ENCODE measurements at places on chromosomes 12 and 14.

- no peak for DNase-seq
Measured at GRCh38 chr12:12930633-12931219, 21.2 kb downstream of the GPRC5D start.

DNA sequence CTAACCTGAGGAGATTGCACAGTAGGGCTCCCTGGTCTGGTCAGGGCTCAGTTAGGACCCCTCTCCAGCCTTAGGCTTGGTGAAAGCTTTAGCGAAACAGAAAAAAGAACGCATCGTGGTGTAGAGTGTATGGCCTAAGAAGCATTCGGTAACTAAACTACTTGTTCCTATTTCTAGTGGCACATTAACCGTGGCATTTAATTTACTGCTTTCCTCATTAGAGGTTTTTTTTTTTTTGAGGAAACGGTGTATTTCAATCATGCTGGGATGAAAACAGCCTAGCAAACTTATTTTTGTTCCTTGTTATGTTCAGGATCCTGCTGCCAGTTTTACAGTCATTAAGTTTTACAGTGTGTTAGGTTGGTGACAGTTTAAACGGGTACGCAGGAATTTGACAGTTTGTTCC lies 518 bp upstream of the OSBPL8 start:
- DNase-seq, result no peak

DNA sequence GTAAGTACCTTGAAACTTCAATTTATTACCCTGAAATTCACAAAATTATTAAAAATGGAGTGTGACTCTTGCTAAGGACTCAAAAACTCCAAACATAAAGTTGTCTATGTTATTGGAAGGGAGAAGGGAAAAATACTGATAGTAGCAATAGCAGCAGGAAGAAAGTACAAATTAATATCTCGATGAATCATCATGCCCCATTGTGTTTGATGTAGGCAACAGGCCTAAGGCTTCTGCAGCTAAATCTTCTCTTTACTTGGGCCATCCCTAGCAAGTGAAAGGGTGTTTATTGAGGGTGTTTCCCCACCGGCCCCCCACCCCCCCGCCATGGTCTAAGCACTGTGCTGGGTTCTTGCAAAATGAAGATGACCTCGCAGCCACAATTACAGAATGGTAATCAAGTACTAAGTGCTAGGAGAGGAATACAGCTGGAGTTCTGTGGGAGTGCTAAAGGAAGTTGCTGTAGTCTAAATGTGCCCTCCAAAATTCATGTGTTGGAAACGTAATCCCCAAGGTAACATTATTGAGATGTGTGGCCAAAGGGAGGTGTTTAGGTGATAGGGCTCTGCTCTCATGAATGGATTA lies 76.5 kb downstream of the SNAPC1 start:
- DNase-seq, result no peak

DNA sequence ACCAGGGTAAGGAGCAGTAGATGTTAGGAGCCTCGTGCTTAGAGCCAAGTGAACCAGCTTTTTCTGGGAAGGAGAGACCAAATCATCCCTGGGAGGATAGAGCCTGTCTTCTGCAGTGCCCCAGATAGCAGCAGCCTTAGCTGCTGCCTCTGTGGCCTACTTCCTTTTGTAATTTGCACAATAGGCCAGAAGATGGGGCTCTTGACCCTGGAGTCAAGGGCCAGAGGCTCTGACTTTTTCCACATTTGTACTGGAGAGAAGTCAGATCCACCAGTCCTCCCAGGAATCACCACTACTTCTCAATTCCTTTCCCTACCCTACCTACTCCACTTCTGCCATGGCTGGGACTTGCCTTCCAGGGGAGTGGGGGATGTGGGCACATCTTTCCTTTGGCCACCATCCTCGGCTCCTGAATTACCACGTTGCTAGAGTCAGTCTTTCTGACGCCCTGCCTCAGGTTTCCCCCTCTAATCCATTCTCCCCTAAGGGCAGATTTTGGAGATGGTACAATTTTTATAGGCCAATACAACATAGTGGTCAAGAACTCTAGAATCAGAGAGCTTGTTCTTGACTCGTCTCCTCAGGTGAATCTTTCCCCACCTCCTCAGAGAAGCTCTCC lies 3.3 kb upstream of the SLC4A8 start:
- peak; percentile 25 for DNase-seq

DNA sequence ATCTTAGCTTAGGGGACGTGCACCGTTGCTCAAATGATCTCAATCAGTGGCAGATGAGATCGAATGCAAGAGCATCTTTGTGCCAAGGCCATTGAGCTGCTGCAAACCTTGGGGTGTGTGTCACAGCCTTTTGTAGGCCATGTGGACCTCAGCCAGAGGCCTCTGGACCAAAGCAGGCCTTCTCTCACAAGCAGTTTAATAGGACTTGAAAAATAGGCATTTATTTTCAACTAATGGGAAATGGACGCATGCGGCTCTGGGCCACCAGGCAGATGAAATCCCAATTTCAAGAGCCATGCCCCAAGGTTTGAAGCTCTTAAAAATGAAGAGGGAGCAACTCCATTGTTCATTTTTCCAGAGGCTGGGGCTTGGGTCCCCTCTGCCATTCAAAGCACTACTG lies 87.3 kb downstream of the TTC7B start:
- no peak for DNase-seq

- DNase-seq, result no peak
Measured at GRCh38 chr12:21459474-21459873, 22.0 kb downstream of the PYROXD1 start.

DNA sequence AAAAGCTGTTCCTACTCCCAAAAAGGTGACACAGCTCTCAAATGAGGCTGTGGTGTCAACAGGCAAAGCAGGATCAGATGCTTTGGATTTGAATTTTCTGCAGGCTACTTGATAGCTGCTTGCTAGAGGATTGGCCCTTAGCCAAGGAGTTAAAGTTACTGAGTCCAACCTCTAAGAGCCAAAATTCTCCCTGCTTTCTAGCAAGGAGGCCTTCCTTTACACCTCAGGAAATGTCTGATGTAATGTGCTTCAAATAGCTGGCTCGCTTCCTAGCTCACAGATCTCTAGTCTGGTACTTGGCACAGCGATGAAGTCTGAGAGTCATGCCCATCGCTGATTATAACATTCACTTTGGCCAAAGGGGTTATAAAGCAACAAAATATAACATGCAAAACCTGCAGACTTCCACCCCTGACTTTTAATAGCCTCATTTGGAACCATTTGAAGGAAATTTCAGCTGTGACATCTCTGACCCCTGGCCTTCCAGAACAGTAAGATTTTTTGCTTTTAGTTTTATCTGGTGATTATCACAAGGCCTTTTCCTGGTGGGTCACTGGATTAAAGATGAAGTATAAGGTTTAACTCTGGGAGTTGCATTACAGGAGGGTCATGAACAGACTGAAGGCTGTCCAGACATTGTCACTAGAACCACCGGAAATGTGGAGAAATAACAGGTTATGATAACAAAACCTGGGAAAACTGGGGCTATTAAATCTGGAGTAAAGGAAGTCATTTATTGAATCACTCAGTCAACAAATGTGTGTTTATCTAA lies 189.7 kb downstream of the EPS8 start:
- no peak for DNase-seq

DNA sequence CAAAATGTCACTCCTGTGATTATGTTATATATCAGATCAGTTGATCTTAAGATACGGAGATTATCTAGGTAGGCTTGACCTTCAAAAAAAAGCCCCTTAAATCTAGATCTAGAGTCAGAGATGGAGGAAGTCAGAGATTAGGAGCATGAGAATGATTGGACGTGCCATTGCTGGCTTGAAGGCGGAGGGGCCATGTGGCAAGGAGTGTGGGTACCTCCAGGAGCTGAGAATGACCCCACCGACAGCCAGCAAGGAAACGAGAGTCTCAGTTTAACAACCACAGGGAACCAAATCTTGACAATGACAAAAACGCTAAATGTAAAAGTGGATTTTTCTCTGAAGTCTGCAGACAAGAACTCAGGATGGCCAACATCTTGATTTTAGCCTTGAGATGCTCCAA lies 32.5 kb upstream of the MANSC4 start:
- no peak for DNase-seq

- DNase-seq, result no peak
Measured at GRCh38 chr12:66152732-66153131, 17.1 kb downstream of the TMBIM4 start.

DNA sequence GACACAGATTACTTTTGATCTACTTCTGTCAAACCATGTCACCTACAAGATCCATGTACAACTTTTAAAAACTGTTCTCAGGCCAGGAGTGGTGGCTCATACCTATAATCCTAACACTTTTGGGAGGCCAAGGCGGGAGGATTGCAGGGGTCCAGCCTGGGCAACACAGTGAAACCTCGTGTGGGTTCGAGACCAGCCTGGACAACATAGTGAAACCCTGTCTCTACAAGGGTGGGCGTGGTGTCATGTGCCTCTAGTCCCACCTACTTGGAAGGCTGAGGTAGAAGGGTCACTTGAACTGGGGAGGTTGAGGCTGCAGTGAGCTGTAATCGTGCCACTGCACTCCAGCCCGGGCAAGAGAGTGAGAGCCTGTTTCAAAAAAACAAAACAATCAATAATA lies 5.7 kb downstream of the WDR20 start:
- no peak for DNase-seq

DNA sequence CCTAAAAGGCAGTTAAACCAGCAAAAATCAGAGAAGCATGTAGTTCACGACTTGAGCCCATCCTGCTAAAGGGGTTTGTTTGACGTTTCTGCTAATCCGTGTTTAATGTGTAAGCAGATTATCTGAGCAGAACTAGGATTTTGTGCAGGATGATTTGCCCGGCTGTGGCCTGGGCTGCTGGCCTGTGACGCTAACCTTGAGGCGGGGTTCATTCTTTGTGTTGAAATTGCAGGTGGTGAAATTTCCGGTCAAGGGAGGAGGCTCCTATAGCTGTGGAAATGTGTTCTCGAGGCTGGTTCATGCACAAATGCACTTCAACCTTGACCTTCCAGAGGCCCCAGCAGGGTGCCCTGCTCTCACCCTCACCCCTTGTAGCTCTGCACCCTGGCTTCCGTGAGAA lies 63.7 kb downstream of the SLC24A4 start:
- no peak for DNase-seq

- DNase-seq, result no peak
Measured at GRCh38 chr14:52315355-52315718, 1.2 kb downstream of the PTGER2 start.

DNA sequence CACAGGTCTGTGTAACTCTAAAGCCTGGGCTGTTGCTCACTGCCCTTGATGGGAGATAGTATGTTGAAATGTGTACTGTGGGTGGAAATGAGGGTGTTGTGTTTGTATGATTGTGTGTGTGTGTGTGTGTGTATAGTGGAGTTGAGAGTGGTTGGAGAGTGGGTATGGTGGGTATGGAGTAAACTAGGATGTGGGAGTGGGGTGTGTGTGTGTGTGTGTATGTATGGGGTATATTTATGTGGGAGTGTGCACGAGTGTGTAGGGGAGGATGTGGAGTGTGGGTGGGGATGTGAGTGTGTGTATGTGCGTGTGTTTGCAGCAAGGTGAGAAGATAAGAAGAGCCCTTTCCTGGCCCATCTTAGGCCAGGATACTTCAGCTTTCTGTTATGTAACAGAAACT lies 22.3 kb downstream of the RPH3A start:
- no peak for DNase-seq

DNA sequence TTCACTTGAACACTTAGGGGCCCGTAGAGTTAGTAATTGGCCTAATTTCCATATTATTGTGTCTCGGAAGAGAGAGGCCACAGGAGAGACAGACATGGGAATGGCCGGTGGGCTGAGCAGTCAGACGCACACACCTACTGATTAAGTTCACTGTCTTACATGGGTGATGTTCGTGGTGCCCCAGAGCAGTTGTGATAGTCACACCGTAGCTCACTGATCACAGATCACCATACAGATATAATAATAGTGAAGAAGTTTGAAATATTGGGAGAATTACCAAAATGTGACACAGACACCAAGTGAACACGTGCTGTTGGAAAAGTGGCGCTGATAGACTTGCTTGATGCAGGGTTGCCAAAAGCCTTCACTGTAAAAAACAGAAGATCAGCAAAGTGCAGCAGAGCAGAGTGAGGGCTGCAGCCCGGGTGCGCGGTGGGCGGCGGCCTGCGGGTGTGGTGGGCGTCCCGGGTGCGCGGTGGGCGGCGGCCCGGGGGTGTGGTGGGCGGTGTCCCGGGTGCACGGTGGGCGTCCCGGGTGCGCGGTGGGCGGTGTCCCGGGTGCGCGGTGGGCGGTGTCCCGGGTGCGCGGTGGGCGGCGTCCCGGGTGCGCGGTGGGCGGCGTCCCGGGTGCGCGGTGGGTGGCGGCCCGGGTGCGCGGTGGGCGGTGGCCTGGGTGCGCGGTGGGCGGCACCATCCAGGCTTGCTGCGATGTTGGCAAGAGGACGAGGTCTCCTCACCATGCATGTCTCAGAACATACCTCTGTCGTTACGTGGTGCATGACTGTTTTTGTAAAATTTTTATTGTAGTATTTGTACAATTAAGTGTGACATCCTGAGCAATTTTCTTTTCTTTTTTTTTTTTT lies 34.3 kb upstream of the TEX22 start:
- peak; percentile 60 for DNase-seq

DNA sequence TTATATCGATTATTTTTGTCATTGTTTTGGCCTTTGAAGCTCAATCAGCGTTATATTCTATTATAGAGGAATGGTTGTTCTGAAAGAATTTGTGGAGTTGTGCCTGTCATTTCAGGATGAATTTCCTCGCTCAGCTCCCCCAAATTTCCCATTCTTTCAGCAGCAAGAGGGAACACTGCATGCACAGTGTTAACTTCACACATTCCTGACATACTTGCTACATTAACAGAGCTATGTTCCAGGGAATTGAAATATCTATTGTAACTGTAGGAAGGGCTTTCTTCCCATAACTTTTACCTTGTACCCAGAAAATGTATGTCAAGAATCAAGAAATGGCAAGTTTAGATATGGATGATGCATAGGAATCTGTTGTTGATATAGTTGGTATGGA lies 379.0 kb downstream of the LRIG3 start:
- no peak for DNase-seq

DNA sequence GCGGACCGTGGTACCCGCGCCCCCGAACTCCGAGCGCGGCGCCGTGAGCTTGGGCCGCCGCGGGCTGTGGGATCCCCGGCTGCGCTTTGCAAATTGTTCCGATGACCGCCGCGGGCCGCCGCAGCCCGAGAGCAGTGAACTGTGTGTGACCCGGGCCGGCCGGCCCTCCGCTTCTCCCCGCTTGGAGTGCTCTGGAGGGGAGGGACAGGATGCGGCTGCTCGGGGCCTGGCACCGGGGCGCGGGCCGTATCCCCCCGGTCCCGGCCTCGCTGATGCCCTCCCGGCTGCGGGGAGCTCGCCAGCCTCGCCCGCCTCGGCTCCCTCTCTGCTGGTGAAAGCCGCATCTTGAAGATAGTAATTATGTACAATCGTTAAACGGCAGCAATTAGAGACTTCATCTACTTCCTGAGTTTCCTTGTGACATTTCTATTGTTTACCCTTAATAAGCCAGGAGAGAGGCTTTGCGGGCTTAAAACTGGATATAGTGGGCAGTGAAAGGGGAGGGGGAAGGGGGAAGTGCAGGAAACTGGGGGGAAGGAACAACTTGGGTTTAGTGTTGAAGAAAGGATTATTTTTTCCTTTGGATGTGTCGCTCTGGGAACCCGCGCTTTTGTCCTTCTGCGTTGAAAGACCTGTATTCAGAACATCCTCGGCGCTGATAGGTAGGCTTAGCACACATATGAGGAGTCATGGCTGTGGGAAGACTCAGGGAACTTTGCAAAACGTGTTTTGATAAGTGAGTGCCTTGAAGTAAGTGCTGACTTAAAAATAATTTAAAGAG lies 1.2 kb downstream of the PELI2 start:
- DNase-seq, result no peak

- no peak for DNase-seq
Measured at GRCh38 chr12:109697270-109697553, 16.4 kb upstream of the FAM222A start.

- peak; percentile 25 for DNase-seq
Measured at GRCh38 chr12:131196220-131196619, 242.5 kb downstream of the ADGRD1 start.
